Retina (tissue), 1 donor: ENCODE measurements at places on chromosomes 11 and 22.

GRCh38 chr11:121321614-121322243, 29.2 kb downstream of the SC5D start:
- no peak for DNase-seq

GRCh38 chr11:46658259-46658658, 40.9 kb downstream of the ATG13 start:
- no peak for DNase-seq

DNA sequence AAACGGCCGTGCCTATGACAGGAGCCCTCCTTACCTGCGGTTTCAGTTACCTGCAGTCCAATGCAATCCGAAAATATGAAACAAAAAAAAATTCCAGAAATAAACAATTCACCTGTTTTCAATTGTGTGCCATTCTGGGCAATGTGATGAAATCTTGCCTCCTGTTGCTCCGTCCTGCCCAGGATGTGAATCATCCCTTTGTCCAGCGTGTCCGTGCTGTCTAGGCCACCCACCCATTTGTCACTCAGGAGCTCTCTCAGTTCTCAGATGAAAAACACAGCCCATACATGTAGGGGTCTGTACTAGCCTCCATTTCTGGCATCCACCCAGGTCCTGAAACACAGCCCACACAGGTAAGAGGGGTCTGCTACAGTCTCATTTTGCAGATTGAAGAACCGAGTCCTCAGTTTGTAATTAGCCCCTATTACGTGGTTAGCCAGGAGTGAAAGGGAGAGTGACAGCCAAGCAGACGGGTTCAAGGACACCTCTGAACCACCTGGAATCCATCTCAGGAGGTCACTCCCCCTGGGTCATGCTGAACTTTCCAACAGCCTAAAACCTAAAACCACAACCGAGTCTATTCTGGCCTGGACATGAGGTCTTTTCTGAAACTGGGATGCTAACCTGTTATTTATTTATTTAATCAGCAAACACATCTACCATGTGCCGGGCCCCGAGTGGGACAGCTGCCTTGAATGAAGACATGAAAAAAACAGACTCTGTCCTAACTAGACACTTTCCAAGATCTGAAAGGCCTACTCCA, 317.2 kb downstream of the SHANK2 start:
- no peak for DNase-seq

DNA sequence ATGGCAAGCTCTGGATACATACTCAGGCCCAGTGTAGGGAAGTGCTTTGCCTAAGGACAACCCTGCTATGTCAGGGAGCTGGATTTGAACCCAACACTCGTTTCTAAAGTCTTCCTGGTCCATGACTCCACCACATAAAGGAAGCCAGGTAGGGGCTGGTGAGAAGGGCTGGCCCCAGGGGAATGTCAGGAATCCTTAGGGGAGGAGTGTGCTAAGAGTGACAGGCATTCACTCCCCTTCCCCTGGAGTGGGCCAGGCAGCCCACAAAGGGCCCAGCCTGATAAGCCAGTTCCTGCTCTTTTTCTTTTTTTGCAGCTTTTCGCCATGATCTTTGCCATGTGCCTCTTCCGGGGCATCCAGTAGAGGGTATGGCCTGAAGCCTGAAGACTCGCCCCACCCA, 21.9 kb downstream of the TP53I11 start:
- DNase-seq, result no peak

- no peak for DNase-seq
These were observed 13.2 kb downstream of the VPS37C start for GRCh38 chr11:61147791-61148620.
